Cerebellar cortex (tissue), 1 donor: ENCODE measurements at places on chromosomes 5 and 9.

- DNase-seq, result no peak
Measured at GRCh38 chr5:160679567-160680309, 172.3 kb downstream of the ATP10B start.

- DNase-seq, result no peak
Measured at GRCh38 chr5:148844433-148845280, 18.2 kb downstream of the ADRB2 start.

DNA sequence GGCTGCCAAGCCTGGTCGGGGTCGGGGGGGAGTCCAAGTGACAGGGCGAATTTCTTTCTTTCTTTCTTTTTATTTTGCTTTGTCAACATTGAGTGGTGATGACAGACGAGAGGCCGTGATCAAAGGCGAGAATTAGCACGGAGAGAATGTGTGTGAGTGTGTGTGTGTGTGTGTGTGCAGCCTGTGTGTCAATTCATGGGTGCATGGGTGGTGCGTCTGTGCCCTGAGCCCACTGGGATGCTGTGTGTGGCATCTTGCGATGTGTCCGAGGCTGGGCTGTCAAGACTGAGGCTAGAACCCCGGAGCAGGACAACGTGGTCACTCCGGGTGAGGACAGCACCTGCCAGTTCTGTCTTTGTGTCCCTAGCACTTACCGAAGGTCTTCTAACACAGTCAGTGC lies 4.7 kb upstream of the FIBCD1 start:
- no peak for DNase-seq

GRCh38 chr5:142455856-142456255 lies 131.0 kb upstream of the SPRY4 start:
- no peak for DNase-seq

GRCh38 chr5:132439521-132440089 lies 51.0 kb downstream of the IRF1 start:
- peak; percentile 39 for DNase-seq

DNA sequence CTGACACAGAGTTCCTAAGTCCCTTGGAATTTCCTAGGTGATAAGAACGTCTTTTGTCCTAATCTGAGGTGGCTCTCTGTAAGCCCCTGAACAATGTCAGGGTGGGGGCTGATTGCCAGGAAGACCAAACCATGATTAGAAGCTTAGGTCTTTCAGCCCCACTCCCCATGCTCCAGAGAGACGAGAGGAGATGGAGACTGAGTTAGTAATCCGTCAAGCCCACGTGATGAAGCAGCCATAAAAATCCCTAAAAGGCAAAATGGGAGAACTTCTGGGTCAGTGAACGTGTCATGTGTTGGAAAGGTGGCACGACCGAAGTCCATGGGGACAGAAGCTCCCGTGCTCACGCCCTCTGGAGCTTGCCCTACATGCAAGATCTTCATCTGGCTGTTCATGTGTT lies 85.6 kb downstream of the RAD23B start:
- DNase-seq, result no peak

GRCh38 chr5:131607418-131607817 lies 27.6 kb downstream of the RAPGEF6 start:
- DNase-seq, result no peak

- DNase-seq, result no peak
Measured at GRCh38 chr9:91502913-91503672, 79.5 kb upstream of the NFIL3 start.

DNA sequence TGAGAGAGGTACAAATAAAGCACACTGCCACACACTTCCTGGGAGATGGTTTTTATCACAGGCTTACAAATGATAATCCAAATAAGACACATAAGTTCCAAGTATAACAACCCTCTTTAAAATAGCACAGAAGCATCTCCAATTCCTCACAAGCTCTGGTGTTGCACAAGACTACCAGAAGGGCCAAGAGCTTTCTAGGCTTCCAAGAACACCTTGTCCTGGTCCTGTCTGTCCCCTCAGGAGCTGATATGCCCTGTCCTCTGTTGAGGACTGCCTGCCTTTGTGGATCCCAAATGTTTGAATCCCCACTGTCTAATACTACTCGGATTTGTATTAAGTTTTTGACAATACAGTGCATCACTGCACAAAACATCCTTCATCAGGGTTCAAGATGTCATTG lies 110.1 kb downstream of the SPOCK1 start:
- DNase-seq, result peak; percentile 35
